ENCODE measurements at places on chromosomes 3 and 15.

- DNase-seq: no peak
These were observed 3.2 kb downstream of the GLYCTK start for GRCh38 chr3:52290596-52291507.

- no peak for DNase-seq
These were observed 30.8 kb downstream of the CMSS1 start for GRCh38 chr3:99848433-99848832.

- DNase-seq: no peak
These were observed 3.3 kb upstream of the ISL2 start for GRCh38 chr15:76333309-76333708.

- no peak for DNase-seq
These were observed 35.8 kb downstream of the SLCO3A1 start for GRCh38 chr15:91889111-91889815.

DNA sequence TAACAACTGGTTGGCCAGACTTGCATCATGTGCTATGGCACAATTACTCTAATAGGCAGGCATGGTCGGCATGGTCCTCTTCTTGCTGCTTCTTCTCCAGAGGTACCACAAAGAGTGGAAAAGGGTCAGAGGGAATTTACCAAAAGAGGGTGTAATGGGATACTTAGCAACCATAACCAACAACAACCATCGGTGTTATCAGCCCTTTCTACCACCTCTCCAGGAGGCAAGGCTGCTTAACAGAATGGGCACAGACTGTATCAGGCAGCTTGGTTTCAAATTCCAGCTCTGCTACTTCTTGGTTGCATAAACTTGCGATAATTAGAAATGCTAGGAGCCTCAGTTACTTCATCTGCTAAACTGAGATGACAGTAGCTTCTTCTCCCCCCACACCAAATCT lies 284.6 kb upstream of the CRBN start:
- no peak for DNase-seq

GRCh38 chr3:5314897-5315296 lies 127.4 kb downstream of the EDEM1 start:
- no peak for DNase-seq

DNA sequence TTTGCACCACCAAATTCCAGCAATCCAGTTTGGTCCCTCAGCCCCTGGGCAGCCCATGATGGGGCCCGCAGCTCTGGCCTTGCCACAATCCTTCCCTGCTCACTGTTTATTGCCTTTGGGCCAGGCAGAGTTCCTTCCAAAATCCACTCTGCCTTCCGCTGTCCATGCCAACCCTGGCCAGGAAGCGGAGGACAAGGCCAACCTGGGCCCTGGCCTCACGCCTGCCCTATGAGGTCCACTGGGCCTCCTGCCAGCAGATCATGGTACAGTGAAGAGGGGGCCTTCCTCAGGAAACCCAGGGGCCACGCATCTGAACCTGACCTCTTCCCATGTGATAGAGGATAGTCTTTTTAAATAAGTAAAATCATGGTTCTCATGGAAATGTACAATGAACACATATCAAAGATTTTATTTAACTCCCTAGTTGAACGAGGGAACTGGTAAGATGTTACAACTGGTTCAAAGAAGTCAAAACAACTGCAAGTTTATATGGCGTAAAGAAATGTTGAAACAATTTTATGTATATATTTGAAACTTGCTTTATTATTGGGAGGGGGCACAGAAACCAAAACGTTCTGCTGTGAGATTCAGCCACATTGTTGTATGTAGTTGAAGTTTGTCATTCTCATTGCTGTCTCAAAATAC lies 95.8 kb upstream of the TNFAIP8L3 start:
- no peak for DNase-seq

DNA sequence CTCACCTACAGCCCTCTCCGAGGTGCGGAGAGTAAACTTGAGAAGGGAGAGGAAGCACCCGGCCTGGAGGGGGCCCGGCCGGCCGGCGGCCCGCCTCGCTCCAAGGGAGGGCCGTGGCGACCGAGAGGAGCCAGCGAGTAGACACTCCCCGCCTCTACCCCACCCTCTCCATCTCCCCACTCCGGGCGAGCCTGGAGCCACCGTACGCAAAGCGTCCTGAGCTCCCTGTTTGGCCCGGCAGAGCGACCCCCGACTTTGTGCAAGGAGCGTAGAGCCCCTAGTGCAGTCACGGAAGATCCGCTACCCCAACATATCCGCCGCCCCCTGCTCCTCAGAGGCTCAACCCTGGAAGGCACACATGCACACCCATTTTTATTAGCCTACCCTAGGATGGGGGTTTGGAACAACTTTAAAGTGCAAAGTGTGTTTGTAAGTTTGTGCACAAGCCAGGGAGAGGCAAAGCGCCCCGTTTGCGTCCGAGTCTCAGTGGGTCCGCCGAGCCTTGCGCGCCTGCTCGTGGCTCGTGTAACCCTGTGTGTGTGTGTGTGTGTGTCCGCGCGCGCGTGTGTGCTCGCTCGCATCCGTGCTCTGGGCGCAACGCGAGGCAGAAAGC lies 508 bp upstream of the SMAD6 start:
- DNase-seq: no peak

GRCh38 chr15:83081256-83082014 lies 14.4 kb upstream of the BTBD1 start:
- DNase-seq: no peak

DNA sequence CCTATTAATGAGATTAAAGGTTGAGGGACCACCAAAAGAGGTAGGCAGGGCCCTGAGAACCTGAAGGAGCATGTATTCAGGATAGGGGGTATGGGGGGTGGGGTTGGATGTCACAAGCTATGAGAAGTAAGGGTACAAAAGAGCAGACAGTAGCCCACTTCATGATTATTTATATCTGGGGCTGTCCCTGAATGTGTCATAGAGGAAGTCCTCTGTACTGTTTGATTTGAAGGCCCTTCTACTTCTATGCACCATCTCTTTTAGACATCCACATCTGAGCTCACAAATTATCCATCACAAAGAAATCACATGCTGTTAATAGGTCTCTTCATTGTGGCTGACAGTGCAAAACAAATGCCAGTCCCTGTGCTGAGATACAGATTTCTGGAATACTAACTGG lies 68.6 kb downstream of the FHIT start:
- no peak for DNase-seq

DNA sequence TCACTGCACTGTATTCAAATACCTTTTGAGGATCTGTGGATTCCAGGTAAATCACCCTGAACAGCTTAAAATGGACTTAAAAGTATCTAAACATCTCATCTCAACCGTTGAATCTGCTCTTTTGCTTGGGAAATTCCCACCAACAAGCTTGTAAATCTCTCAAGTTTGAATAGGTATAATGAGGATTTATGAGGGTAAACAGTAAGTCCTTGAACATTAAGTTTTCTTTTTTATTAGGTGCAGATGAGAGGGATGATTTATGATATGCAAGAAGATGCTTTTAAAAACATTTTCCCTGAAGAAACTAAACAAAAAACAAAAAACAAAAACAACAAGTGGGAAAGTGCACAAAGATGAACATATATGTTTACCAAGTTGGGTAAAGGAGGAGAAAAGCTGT lies 290.6 kb downstream of the ROBO1 start:
- DNase-seq: no peak
